ENCODE measurements at places on chromosomes 13 and 19. TPM values are rescaled to one million over a fixed set of nuclear protein-coding genes. Genes with fewer than 3 reads are reported as not detected.

The THAP8 gene
- total RNA-seq = 2.1 TPM

The MYCBP2 gene
- 124 TPM for total RNA-seq

The OSCAR gene
- total RNA-seq = 0.21 TPM

The LTBP4 gene
- 305 TPM for total RNA-seq

The FPR1 gene
- total RNA-seq = 7.1 TPM

DNA sequence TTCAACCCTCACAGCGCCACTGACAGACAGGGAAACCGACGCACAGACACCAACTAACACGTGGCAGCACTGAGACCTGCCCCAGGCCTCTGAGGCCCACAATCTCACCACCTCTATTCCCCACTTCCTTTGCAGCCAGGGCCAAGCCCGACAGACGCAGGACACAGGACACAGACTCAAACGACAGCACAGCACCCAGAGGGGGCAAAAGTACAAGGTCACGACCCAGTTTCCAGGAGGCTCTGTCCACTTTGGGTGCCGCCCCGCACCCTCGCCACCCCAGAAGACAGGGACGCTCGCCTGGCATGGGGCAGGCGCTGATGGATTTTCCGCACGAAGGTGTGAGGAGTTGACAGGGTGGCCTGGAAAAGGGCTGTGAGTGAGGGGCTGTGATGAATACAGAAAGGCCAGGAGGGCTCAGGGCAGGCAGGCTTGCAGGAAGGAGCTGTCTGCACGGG is 48.8 kb downstream of the MLLT1 start:
- DNase-seq = no peak

- DNase-seq = no peak
Measured at GRCh38 chr19:36215276-36216123, 594 bp downstream of the ZNF146 start.

- no peak for DNase-seq
Measured at GRCh38 chr19:4654437-4655361, 15.4 kb downstream of the TNFAIP8L1 start.

- DNase-seq = no peak
Measured at GRCh38 chr13:109211616-109212015, 574.8 kb downstream of the IRS2 start.

- no peak for DNase-seq
Measured at GRCh38 chr19:14450168-14450874, 17.2 kb downstream of the PKN1 start.

DNA sequence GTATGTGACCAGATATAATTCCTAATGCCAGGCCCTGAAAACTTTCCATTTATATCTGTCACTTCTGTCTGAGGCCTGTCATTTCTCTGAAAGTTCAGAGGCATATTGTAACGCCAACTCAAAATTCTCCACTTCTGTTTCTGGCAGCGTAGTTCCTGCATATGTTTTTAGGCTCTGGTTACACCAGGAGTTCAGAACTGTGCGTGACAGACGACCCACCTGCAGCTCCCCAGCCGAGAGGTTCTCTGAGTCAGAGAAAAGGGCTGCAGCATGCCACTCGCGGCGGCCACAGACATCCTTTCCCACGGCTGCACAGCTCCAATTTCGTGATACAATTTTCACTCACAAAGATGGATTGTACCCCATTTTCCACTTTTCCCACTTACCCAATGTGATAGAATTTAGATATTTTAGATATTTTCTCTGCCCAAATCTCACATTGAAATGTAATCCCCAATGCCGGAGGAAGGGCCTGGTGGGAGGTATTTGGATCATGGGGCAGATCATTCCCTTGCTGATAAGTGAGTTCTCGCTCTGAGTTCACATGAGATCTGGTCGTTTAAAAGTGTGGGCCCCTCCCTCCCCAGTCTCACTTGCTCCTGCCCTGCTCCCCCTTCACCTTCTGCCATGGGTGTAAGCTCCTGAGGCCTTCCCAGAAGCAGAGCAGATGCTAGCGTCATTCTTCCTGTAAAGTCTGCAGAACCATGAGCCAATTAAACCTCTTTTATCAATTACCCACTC is 308.1 kb downstream of the LIG4 start:
- no peak for DNase-seq

Measured in urinary bladder (tissue), 4 donors.